ENCODE measurements at places on chromosomes 11 and 22.

- no peak for DNase-seq
Measured at GRCh38 chr11:94862926-94863880, 95.0 kb downstream of the AMOTL1 start.

GRCh38 chr11:125564357-125564756 lies 4.9 kb upstream of the EI24 start:
- DNase-seq: no peak

- no peak for DNase-seq
Measured at GRCh38 chr11:61682093-61682732, 2.0 kb downstream of the DAGLA start.

DNA sequence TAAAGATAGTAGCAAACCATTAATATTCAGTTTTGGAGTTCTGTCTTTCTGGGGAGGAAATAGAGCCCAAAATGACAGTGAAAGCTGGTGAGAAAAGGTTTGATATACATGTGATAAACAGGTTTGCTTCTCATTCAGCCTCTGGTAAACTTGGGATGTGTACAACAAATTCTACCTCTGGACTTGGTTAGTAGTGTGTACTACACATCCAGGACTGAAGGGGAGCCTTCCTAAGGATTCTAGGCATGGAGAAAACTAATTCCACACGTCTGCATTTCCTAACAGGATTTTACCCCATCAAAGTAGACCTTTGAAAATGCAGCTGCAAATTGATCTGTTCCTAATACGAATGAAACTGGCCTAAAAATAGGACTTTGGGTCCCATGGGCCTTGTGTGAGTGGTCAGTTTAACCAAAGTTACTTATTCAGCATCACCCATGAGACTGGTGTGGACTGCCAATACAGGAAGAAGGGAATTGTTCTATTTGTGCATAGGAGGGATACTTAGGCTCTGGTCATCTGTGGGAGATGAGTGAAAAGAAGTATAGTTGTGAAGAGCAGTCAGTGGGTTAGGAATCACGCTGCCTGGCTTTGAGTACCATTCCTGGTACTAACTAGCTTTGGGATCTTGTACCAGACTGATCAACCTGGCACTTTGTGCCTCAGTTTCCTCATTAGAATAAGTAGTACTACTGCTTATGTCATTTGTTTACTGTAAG lies 74.2 kb downstream of the YAP1 start:
- no peak for DNase-seq

GRCh38 chr11:19789835-19790710 lies 77.4 kb downstream of the NAV2 start:
- DNase-seq: no peak

GRCh38 chr11:70537576-70538571 lies 139.5 kb downstream of the CTTN start:
- no peak for DNase-seq

DNA sequence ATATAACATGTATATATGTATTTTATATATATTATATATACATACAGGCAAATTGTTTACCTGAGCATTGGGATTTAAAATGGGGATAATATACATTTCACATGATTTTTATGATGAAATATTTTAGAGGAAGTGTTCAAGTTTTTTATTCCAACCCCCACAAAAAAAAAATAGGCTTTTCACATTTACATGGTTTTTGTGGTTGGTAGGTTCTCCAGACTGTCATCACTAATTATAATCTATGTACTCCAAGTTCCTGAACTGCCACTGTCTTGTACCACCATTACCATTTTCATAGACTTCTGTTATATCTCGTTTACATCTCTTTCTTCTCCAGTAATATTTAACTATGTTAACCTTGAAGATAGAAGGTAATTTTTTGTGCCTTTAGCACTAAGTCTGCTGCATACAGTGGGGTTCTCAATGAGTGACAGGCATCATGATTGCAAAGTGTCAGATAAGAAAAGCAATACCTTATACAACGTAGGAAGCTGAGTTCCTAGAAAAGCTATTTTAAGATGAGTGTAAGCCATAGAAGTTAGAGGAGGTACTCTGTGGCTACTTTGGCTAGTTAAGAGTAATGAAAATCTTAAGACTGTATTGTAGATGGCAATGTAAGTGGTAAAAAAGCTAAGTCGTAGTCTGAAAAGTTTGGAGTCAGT lies 5.2 kb downstream of the TMEM126A start:
- no peak for DNase-seq
